Activated CD4-positive, alpha-beta T cell treated with anti-CD3 and anti-CD28 coated beads for 36 hours (primary cell): ENCODE measurements at places on chromosomes 5 and 9. TPM values are rescaled to one million over a fixed set of nuclear protein-coding genes. Genes with fewer than 3 reads are reported as not detected.

COL23A1 gene
- not detected for total RNA-seq

FBP2 gene
- not detected for total RNA-seq

ANKRD18B gene
- 1.5 TPM for total RNA-seq

SLC4A9 gene
- 0.21 TPM for total RNA-seq

PTGR1 gene
- 4.7 TPM for total RNA-seq

PLEKHG4B gene
- 0.25 TPM for total RNA-seq

TAF11L11 gene
- not detected for total RNA-seq

NTRK2 gene
- total RNA-seq: 1.8 TPM

SIGMAR1 gene
- total RNA-seq: 63.6 TPM

SPATA31C1 gene
- total RNA-seq: not detected

TAS2R1 gene
- total RNA-seq: not detected

FREM1 gene
- total RNA-seq: not detected

TARS1 gene
- total RNA-seq: 357 TPM

CDH18 gene
- total RNA-seq: not detected

SLC46A2 gene
- total RNA-seq: not detected

SPINK13 gene
- total RNA-seq: not detected

CDKN2A gene
- 0.86 TPM for total RNA-seq

VAV2 gene
- 6.5 TPM for total RNA-seq

PRRT1B gene
- total RNA-seq: not detected

RLN1 gene
- total RNA-seq: 2.2 TPM

GRHPR gene
- total RNA-seq: 74.4 TPM

HNRNPK gene
- 1,029 TPM for total RNA-seq

TTC23L gene
- 0.30 TPM for total RNA-seq

SPINK7 gene
- total RNA-seq: not detected

CFAP90 gene
- not detected for total RNA-seq

SLC34A3 gene
- total RNA-seq: not detected

IL5 gene
- total RNA-seq: 1.6 TPM

PDCD1LG2 gene
- 0.81 TPM for total RNA-seq

PRDM9 gene
- total RNA-seq: not detected
